ENCODE measurements at places on chromosomes 4 and X.
A peak's percentile ranks its signal among the peaks of the same experiment; 100 is the strongest.

- DNase-seq = no peak
Measured at GRCh38 chr4:73698217-73698616, 42.2 kb upstream of the CXCL8 start.

DNA sequence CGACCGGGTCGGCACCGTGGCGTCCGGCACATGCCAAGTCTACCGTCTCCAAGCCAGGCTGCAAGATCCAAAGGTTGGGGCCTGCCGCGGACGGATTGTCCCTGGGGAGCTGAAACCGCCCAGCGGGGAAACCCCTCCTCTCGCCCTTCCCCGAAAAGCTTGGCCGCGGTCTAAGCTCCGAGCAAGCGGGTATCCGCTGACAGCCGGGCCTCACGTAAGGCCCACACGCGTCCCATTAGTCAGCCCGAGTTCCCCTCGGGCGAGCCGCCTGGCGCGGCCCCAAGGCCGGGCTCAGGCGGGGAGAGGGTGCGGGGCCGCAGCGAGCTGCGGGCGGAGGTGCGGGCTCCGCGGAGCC, 6.8 kb upstream of the BCOR start:
- no peak for DNase-seq

DNA sequence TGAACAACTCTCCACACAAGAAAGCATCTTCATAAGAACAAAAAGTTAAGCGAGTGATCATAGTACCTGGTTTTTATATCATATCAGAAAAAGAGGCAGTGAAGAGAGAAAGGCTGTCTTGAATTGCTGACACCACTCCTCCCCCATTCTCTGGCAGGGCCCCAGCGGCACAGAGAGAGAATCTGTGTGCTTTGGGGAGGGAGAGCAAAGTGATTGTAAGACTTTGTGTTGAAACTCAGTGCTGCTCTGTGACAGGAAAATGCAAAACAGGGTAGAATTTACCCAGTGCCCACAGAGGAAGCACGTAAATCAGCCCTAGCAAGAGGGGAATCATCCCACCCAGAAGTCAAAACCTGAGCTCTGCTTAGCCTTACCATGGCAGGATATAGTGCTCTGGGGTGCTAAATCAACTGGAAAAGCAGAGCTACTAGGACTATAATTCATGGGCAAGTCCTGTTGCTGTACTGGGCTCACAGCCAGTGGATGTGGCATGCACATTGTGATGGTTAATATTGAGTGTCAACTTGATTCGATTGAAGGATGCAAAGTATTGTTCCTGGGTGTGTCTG, 174.6 kb downstream of the PRR32 start:
- no peak for DNase-seq

DNA sequence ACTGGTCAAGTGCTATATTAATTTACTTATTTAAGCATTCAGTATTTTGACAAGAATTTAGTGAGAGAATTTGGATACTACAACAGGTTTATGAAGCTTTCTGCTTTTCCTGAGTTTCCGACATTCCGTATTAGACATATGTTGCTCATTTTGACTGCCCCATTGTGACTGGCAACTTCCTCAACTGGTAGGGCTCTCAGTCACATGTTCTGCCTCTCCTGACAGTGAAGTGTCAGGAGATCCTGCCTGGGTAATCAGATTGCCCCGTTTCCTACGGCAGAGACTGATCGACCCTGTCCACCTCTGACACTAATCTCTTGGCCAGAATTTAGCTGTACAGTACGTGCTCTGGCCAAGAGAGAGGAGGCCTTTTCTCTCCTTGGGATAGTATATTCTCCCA, 49.5 kb downstream of the CLNK start:
- no peak for DNase-seq

GRCh38 chr4:67684839-67685531, 16.0 kb downstream of the UBA6 start:
- no peak for DNase-seq

- no peak for DNase-seq
Measured at GRCh38 chr4:53431052-53431451, 53.6 kb downstream of the FIP1L1 start.

GRCh38 chr4:10108391-10108790, 8.2 kb downstream of the WDR1 start:
- DNase-seq = no peak

GRCh38 chr4:75141162-75141561, 208.2 kb downstream of the PARM1 start:
- no peak for DNase-seq

DNA sequence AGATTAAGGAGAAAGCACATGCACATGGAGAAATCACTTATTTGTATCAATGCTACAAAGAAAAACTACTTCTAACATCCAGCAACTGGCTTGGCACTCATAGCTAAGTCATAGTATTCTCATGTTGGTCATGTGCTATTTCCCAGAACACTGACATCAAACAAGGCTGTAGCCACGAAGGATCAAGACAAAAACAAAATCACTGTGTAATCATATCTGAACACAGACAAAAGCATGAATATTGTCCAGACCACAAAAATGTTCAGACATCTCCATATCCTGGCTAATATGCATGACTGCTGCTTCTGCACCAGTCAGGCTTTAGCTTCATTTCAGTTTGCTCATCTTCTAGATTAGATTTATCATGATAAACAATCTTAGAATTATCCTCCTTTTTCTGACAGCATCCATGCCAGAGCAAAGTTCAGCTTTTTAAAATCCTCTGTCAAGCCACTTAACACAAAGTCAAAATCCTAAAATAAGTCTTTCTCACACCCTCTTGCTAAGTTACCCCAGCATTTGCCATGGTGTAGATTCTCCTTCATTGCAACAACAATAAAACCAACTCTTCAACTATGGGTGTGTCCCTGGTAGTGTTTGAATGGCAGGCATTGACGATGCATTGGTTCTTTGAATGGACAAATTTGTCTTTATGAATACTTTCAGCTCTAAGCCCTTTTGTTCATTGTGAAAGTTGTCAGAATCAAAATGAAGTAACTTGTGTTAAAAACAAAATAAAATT, 39.1 kb upstream of the NPFFR2 start:
- no peak for DNase-seq

GRCh38 chrX:74450803-74451449, 29.6 kb downstream of the SLC16A2 start:
- DNase-seq = no peak

GRCh38 chr4:37225778-37226177, 18.8 kb upstream of the NWD2 start:
- no peak for DNase-seq

DNA sequence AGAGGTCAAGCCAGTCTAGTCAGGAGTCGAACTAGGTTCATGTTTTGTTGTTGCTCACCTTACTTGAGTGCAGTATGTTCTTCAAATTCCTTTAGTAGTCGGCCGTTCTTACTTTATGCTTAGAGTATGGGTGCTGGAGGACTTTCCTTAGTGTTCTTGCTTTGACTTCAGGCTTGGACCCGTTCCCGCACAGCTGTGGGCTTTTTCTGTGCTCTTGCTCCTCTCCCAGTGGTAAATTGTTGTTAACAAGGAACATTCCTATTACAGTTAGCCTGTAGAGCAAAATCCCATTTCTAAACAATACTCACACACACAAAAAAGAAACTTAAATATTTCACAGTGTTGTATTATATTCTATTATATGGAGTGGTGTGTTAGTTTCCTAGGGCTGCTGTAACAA, 113.5 kb downstream of the RAP1GDS1 start:
- DNase-seq = no peak

GRCh38 chr4:54085284-54085683, 14.7 kb upstream of the GSX2 start:
- DNase-seq = no peak

DNA sequence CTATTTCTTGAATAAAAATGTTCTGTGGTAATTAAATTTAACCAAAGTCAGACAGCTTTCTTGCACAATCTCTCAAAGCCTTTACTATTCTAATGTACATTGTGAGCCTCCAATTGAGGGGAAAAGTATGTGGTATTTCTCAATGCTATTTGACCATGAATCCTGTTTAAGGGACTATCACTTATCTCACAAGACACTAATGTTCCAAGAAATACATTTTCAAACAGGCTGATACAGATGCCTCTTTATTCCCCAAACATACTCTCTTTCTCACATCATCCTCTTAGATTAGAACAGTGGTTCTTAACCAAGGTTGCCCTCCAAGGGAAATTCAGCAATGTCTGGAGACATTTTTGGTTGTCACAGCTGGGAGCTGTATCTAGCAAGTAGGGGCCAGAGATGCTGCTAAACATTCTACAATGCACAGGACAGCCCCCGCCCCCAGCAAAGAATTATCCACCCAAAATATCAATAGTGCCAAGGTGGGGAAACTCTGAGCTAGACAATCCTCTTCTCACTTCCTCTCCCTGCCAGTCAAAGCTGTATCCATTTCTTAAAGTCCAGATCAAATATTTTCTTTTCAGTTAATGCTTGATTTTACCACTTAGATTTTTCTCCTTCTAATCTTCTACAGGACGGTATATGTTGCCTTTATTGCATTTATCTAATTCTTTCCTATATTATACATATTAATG, 129.2 kb upstream of the TRIM2 start:
- DNase-seq = no peak

DNA sequence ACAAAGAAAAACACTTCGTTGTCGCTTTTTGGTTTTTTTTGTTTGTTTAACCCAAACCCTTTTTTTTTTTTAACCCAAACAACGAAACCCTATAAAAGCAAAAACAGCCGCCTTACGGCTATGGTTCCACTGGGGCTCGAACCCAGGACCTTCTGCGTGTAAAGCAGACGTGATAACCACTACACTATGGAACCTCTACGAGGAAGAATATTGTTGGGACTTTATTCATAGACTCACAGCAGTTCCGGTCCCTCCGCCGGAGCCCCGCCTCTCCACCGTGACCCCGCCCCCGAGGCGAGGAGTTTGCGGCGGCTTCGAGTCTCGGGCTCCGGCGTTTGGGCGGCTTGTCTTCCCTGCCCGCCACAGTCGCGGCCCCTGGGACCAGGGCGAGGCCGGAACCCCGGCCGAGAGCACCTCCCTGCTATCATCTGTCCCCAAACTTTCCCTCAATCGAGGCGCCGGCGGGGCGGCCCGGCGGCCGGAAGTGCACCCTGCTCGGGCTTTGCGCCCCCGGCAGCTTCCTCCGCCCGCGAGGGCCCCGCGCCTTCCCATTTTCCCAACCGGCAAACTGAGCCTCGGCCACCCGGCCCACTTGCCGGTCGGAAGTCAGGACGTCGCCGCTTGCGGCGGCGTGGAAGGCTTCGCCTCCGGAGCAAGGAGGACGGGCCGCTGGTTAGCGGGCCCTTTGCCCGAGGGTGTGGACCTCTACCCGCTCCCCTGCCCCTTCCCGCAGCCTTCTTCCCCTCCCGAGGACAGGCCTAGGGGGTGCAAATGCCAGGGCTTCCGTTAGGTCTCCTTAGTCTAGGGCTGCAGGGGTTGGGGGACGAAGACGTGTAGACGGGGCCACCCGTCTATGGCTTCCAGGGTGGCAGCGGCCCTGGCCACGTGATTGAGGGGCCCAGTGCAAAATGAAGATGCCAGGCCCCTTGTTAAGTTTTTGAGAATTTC, 3.2 kb upstream of the RS1 start:
- peak; percentile 48 for DNase-seq

- DNase-seq = no peak
Measured at GRCh38 chrX:132749406-132749805, 209.0 kb downstream of the HS6ST2 start.

DNA sequence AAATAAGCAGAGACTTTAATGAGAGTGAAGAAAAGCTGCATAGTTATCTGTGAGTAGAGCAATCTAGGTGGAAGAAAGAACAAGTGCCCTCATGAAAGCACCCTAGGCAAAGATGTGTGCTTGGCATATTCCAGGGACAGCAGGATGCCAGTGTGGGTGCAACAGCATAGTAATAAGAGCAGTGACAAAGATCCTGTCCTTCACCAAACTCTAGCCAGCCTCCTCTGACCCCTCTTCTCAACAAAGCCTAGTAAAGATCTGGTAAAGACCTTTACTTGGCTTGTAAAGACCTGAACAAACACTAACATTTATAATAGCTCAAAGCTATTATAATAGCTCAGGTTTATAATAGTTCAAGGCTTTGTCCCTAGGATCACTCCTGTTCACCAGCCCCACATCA, 735.4 kb downstream of the PCDH7 start:
- no peak for DNase-seq

GRCh38 chrX:42375086-42375485, 402.9 kb downstream of the PPP1R2C start:
- no peak for DNase-seq

GRCh38 chr4:92658318-92658717, 354.6 kb downstream of the GRID2 start:
- DNase-seq = no peak

GRCh38 chrX:21943460-21944135, 3.1 kb downstream of the SMS start:
- no peak for DNase-seq

DNA sequence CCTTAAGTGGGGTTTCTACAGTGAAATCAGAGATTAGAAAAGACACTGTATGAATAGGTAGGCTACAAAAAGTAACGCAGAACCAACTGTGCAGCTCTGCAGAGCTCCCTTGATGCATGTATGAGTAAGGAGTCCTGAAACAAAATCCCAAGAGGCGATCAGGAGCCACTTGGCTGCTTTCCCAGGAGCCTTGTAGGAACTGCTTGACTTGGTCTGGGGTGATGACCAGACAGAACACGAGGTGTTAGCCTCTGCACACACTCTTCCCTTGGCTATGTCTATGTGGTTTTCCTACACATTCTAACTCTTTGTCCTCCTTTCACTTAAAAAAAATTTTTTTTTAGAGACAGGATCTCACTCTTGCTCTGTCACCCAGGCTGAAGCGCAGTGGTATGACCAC, 22.8 kb upstream of the AP1S2 start:
- no peak for DNase-seq
